ENCODE measurements at places on chromosomes 13 and 19. TPM values are rescaled to one million over a fixed set of nuclear protein-coding genes. Genes with fewer than 3 reads are reported as not detected.
A peak's percentile ranks its signal among the peaks of the same experiment; 100 is the strongest.

GRCh38 chr19:10565028-10565566 lies 713 bp downstream of the KRI1 start:
- ATAC-seq = no peak

GRCh38 chr19:4513248-4513647 lies 5.0 kb downstream of the PLIN4 start:
- no peak for ATAC-seq

- ATAC-seq = no peak
Measured at GRCh38 chr13:32253911-32254399, 61.2 kb downstream of the ZAR1L start.

GRCh38 chr13:74870865-74871264 lies 611.1 kb downstream of the TBC1D4 start:
- ATAC-seq = no peak

DNA sequence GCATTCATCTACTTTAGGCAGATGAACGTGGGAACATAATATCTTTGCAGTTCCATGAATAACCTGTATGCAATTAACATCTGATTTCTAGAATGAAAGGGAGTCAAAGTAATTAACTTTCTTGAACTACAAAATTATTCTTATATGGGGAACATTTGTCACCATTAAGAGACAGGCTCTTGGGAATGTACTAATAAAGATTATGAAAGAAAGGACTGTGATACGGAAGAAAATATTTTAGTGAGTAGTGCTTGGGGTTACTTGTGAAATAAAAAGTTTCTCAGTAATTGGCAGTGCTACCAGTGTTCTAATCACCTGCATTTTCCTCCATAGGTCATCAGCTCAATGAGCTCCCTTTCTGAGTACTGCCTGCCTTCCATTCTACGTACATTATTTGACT lies 85.4 kb downstream of the FRY start:
- no peak for ATAC-seq

DNA sequence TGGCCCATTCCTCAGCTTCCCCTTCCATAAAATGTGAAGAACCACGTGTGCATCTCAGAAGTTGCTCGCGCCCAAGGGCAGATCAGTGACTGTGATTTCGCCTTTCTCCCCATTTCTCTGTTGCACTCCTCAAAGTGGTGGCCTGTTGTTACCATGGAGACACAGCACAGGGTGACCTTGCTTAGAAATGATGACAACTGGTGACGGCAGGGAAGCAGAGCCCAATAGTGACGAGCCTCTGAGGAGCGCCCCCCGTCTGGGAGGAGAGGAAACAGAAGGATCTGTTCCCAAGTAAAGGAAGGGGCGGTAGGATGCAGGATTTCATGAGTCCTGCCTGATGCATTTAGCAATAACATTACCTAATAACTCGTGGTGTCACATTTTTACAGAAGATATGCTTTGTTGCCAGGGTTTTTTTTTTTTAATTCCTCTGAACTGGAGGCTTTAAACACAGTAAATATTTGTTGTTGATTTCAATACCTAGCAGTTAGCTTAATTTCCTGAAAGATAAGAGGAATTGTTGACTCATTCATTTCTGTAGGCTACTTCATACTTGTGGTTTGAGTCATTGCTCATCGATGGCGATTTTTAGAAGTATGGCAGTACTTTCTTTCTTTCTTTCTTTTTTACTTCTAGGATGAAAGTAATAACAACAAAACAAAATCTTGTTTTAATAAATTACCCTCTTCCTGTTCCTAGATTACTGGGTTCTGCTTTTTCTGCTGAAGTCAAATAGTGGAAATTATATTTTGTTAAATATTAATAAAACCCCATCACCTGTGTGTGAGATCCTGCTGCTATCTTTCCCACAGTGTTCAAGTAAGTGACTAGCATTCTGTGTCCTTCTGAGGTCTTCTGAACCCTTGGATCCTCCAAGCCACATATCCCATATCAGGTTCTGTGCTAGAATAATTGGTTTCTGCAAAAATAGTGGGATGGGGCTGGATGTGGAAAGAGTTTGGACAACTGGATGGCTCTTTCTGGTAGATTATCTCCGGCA lies 36.0 kb downstream of the MBNL2 start:
- peak; percentile 58 for ATAC-seq

- ATAC-seq = no peak
Measured at GRCh38 chr19:49333418-49333805, 1.8 kb upstream of the CD37 start.

GRCh38 chr19:29293292-29293691 lies 80.3 kb upstream of the UQCRFS1 start:
- no peak for ATAC-seq

GRCh38 chr13:109657395-109657794 lies 129.0 kb downstream of the IRS2 start:
- no peak for ATAC-seq

GRCh38 chr13:30881191-30881651 lies 24.9 kb upstream of the MEDAG start:
- ATAC-seq = no peak

DNA sequence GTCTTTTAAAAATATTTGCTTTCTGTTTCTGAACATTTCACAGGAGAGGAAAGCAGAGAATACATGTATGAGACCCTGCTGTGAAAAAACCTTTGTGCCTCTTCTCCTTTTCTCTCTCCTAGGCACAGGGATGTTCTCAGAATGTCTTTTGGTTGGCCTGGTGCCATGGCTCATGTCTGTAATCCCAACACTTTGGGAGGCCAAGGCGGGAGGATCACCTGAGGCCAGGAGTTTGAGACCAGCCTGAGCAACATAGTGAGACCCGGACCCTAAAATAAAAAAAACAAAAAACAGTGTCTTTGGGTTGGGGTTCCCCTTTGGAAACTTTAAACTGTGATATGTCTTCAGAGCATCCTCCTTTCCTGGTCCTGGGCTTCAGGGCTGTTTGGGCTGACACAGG lies 1.5 kb downstream of the ZNF627 start:
- ATAC-seq = no peak

DNA sequence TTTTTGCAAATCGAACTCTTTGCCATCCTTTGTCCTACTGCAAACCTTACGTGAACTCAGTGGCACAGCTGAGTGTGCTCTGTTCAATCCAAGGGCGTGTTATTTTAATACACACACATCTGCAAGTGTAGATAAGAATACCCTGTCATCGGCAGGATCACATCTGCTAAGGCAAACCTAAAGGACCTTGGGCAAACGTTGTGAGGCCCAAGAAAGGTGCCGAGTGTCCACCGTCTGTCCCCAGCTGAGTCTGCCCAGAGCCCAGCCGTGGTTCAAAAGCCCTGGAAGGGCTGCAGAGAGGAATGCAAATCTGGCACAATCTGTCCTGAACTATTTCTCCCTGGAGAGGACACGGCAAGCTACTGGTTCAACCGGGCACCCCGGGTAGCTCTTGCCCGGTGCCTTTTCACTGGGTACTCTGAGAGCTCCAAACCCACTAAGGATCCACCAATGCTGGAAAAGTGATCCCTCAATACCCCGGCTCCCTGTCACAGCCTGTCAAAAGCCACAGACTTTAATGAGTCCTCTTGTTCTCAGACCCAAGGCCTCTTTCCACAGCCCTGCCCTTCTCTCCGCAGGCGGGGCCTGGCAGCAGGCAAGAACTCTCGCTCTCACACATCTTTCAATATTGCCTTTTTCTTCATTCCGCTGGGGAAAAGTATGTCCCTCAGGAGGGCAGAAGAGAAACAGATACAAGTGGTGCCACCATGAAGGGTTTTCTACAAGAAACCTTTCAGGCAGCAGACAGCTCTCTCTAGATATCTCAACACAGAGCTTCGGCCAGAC lies 17.0 kb downstream of the SLC7A1 start:
- no peak for ATAC-seq

- ATAC-seq = no peak
Measured at GRCh38 chr19:18663940-18664530, 19.4 kb upstream of the CRTC1 start.

- no peak for ATAC-seq
Measured at GRCh38 chr13:55159765-55160164, 1981.0 kb upstream of the PRR20A start.

DNA sequence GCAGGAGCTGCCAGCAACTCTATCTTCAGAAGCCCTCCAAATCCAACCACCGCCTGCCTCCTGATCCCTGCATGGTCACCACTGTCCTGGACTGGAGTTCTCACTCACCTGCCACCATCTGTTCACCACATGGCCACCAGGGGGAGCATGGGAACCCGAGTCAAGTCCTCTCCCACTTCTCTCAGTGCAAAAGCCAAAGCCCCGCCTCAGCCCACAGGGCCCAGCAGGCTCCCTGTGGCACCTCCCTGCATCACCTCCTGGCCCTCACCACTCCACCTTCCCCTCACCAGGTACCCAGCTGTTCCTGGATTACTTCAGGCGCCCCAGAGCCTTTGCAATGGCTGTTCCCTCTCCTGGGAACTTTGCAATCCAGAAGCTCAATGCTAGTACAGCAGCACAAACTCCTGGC lies 5.3 kb downstream of the DHPS start:
- peak; percentile 42 for ATAC-seq

DNA sequence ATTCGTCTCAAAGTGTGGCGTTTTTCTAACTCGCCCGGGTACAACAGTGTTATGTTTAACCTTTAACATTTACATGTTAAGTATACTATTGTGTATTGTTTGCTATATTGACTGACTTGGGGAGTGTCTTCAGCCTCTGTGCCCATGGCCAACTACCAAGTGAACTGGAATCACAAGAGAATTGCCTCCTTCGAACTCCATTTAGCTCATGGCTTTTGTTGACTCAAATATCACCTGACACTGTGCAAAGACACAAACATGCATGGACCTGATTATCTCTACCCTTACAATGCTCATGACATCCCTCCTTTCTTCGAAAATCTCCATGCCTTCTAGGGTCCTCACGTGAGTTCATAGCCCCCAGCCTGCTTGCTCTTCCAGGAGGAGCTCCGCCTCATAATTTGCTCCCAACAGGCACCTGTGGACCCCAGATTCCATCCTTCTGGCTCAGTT lies 704 bp downstream of the ZNF814 start:
- no peak for ATAC-seq

- ATAC-seq = peak; percentile 41
Measured at GRCh38 chr19:52734331-52734892, 432 bp downstream of the ZNF611 start.

DNA sequence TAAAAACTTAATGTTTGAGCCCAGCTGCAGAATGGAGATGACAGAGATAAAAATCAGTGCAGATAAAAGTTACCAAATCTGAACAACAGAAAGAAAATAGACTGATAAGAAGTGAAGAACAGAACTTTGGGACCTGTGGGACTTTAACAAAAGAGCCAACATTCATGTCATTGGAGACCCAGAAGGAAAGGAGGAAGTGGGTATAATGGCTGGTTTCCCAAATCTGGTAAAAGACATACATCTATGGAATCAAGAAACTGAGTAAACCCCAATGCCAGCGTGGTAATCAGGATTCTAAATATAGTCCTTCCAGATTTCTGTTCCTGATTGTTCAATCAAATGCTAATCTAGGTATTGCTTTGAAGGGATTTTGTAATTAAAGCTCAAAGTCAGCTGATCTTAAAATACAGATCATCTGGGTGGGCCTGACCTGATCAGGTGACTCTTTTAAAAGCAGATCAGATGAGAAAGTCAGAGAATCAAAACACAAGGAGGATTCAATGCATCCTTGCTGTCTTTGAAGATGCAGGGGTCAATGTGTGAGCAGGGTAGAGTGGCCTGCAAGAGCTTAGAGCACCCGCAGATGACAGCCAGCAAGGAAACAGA lies 25.3 kb upstream of the CEACAM20 start:
- no peak for ATAC-seq

GRCh38 chr13:98215508-98215907 lies 38.4 kb upstream of the RNF113B start:
- ATAC-seq = no peak

FFAR2 gene
- total RNA-seq = not detected

ZNF530 gene
- 6.0 TPM for total RNA-seq

RFPL4AL1 gene
- total RNA-seq = not detected

CELF5 gene
- 0.26 TPM for total RNA-seq

RNF17 gene
- total RNA-seq = 0.39 TPM

MCF2L gene
- total RNA-seq = 3.0 TPM

RBM42 gene
- 54.7 TPM for total RNA-seq

CEACAM7 gene
- total RNA-seq = not detected

ZNF699 gene
- 3.7 TPM for total RNA-seq

ZNF714 gene
- total RNA-seq = 26.3 TPM

OR7A5 gene
- not detected for total RNA-seq
